ENCODE measurements at places on chromosomes 7 and 10.

DNA sequence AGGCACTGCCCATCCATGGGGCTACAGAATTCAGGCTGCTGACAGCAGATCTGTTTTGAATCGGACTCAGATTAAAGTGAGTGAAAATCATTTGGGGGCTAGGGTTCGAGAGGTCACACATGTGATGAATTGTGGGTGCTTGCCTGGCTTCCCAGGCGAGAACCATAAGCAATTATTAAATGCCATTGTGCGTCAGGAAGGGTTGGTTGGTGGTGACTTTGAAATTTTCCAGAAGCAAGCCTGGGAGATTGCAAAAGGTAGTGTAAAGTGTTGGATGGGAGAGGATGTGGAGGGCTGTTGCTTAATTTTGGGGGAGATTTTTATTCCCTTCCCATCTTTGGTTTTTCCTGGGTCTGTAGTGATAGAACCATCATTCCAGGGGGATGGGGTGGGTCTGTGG lies 34.6 kb downstream of the LRMDA start:
- DNase-seq, result no peak

- peak; percentile 33 for DNase-seq
Observed at GRCh38 chr7:35035511-35035961, 1.7 kb downstream of the DPY19L1 start.

DNA sequence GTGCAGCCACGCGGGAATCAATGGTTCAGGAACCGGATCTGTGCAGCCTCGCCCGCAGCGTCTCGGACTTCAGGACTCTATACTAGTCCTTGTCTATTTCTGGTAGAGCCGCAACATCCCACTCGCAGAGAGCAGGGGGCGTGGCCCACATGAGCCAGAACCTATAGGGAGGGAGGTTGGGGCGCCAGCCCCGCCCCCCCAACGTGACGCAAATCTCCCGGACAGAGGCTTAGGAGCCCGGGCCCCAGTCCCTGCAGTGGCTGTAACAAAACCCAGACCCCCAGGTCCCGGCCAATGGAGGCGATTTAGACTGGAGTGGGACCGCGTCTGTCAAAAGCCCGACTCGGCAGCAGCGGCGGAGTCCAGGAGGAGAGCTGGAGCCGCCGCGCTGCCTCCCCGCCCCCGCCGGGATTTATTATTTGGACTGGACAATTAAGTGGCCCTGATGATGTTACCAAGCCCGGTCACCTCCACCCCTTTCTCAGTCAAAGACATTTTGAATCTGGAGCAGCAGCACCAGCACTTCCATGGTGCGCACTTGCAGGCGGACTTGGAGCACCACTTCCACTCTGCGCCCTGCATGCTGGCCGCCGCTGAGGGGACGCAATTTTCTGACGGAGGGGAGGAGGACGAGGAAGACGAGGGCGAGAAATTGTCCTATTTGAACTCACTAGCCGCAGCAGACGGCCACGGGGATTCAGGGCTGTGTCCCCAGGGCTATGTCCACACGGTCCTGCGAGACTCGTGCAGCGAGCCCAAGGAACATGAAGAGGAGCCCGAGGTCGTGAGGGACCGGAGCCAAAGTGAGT lies at the start of gene NKX2-3:
NKX2-3 (plus strand) TSS at position 256 of the 809 bp plus-strand sequence; CDS start at position 446, 190 bp downstream.
- DNase-seq, result peak; percentile 45

GRCh38 chr10:23779301-23779700 lies 340.4 kb downstream of the OTUD1 start:
- DNase-seq, result no peak

- no peak for DNase-seq
Observed at GRCh38 chr10:124307591-124307990, 111.1 kb downstream of the OAT start.

DNA sequence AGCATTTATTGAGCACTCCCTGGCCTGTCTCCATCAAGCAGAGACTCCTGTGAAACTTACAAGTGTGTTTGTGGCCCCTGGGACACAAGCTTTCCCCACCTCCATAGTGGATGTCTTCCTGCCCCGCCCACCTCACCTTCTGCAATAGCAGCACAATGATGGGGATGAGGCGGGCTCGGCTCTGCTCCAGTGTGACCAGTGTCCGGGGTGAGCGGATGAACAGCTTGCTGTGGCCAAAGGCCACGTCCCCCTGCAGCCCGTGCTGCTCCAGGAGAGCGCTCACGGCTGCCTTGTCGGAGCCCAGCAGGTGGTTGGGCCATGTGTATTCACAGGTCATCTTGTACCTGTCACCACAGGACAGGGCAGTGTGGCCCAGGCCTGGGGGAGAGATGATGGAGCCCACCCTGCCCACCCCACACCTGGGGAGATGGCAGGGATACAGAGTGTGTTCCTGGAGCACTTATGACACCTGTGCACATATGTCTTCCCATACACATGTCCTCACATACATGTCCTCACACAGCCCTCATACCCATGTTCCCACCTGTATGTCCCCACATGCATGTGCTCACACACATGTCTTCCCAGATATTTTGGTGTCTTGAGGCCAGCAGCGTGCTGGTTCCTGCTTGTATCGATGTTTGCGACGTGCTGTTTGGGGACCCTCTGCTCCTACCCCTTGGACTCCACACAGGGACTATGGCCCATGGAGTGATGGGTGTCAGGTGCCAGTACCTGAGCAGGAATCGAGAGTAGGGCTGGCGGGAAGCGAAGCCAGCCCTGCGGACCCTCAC lies 12.7 kb downstream of the MYO1G start:
- DNase-seq, result no peak

DNA sequence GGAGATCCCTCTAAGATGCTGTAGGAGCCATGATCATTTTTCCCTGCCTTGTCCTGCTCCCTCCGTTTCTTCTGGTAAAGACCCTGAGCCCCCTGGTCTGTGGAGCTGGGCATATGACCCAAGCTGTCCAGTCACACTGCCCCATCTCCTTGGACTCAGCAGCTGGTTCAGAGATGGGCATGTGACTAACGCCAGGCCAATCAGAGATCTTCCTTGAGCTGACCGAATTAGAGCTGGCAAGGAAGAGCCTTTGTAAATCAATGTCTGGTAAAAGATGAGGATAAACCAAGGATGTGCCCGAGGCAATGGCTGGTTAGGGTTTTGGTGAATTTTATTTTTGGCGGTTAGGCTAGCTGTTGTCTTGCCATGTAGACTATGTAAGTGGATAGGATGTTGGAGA lies 173.3 kb downstream of the LCOR start:
- no peak for DNase-seq

GRCh38 chr10:49367600-49367999 lies 28.3 kb downstream of the DRGX start:
- DNase-seq, result no peak

DNA sequence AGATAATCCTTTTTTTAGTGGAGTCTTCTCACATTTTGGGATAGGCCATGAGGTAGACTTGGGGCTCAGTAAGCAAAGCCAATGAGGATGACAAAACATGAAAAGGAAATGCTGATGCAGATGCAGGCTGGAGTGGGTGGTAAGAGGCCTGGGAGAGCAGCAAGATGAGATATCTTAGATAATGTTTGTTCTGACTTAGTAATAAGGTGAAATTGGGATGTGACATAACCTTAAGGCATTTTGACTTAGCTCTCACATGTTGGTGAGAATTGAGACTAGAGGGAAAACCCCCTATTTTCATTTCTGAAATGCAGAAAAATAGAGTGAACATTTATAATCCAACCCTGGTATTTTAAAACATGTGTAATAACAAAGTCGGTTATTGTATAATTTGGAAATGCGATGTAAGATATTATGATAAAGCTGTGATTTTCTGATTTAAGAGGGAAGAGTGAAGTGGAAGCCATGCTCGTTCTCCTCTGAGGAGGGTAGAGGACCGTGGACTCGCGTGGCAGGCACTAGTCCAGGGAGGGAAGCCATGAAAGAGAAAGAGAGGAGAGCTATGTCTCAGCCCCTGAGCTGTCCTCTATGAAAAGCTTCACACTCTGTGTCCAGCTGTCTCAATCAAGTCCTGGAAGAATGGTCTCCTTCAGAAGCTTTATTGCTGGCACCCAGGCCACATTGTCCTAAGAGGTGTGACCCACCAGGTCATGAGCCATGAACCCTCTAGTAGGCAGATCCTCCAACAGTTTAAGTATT lies 57.3 kb downstream of the ST7 start:
- peak; percentile 70 for DNase-seq

DNA sequence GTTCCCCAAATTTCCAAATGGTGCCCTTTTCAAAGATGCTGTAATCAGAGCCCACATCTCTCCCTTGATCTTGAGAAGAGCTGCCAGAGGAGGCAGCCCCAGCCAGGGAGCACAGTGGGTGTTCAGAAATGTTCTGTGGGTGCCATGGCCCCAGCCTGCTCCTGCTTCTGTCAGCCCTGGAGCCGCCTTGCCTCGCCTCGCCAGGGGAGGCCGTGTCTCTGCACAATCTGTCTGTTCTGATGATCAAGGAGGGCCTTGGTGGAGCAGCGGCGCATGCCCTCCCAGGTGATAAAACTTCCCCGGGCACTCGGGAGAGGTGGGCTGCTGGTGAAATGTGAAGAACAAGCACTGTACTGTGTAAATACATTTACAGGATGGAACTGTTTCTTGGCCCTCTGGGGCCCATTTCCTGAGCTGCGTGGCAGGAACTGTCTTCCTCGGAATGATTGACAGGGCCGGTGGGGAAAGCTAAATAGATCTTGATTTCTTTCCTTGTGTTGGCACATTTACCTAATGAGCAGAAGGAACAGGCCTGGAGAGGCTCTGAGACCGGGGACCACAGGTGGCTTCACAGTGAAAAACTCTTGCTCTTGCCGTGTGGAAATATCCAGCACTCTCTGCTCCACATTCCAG lies 207.8 kb upstream of the PODXL start:
- no peak for DNase-seq

- no peak for DNase-seq
Observed at GRCh38 chr10:86371116-86371515, 4.5 kb upstream of the GRID1 start.

- no peak for DNase-seq
Observed at GRCh38 chr10:110789604-110790433, 81.9 kb upstream of the PDCD4 start.

- no peak for DNase-seq
Observed at GRCh38 chr7:141462958-141463357, 88.3 kb upstream of the AGK start.

Measured in GM12864 (cell line).